ENCODE measurements at places on chromosomes 6 and 20. TPM values are rescaled to one million over a fixed set of nuclear protein-coding genes. Genes with fewer than 3 reads are reported as not detected.

CCDC170 gene
- total RNA-seq: under 0.01 TPM

OR5V1 gene
- total RNA-seq: not detected

DSTN gene
- 316 TPM for total RNA-seq

BACH2 gene
- total RNA-seq: 3.7 TPM

F13A1 gene
- not detected for total RNA-seq

PRSS16 gene
- total RNA-seq: 12.2 TPM

TRIM10 gene
- total RNA-seq: not detected

FANCE gene
- 14.9 TPM for total RNA-seq

TTPAL gene
- 14.0 TPM for total RNA-seq

ADGB gene
- total RNA-seq: not detected

BTNL2 gene
- not detected for total RNA-seq

MDN1 gene
- 12.9 TPM for total RNA-seq

ULBP1 gene
- total RNA-seq: 1.3 TPM

CFB gene
- 1.2 TPM for total RNA-seq

SPINT3 gene
- total RNA-seq: not detected

B3GAT2 gene
- not detected for total RNA-seq

NHLRC1 gene
- 2.0 TPM for total RNA-seq

CDH4 gene
- total RNA-seq: 2.2 TPM

KIAA1755 gene
- total RNA-seq: not detected

SNAP25 gene
- total RNA-seq: not detected

SOX12 gene
- total RNA-seq: 6.6 TPM

KCNK5 gene
- not detected for total RNA-seq

SEMG1 gene
- total RNA-seq: not detected

PACSIN1 gene
- total RNA-seq: not detected

CBLN4 gene
- total RNA-seq: not detected

All from hair follicular keratinocyte (primary cell).